ENCODE measurements at places on chromosomes 4 and X. TPM values are rescaled to one million over a fixed set of nuclear protein-coding genes. Genes with fewer than 3 reads are reported as not detected.

The CXCL1 gene
- 1.3 TPM for total RNA-seq

The ZFP92 gene
- 0.65 TPM for total RNA-seq

The TRAM1L1 gene
- 0.57 TPM for total RNA-seq

DNA sequence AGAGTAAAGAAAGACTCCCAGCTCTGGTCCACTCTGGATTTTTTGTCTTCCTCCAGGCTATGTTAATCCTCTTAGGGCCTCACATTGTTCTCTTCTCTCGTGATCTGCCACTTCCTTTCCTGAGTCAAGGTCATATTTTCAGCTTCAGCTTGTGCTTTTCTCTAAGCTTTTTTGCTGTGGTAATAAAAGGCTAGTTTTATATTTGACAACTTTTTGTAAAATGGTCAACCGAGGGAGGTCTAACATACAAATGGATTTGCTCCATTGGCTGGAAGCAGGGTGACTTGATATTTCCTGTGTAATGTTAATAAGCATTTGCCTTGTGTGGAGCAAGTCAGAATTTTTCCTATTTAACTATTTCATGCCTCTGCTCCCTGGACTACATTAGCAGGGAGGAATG is 239.7 kb downstream of the RAB28 start:
- no peak for DNase-seq

- no peak for DNase-seq
These were observed 1.1 kb downstream of the DCK start for GRCh38 chr4:70994387-70995099.

- DNase-seq, result no peak
These were observed 234.0 kb downstream of the OPHN1 start for GRCh38 chrX:68199062-68199848.

- DNase-seq, result no peak
These were observed 2.7 kb upstream of the ATP10D start for GRCh38 chr4:47482326-47482725.

GRCh38 chr4:51906167-51906958 is 63.4 kb downstream of the DCUN1D4 start:
- no peak for DNase-seq

DNA sequence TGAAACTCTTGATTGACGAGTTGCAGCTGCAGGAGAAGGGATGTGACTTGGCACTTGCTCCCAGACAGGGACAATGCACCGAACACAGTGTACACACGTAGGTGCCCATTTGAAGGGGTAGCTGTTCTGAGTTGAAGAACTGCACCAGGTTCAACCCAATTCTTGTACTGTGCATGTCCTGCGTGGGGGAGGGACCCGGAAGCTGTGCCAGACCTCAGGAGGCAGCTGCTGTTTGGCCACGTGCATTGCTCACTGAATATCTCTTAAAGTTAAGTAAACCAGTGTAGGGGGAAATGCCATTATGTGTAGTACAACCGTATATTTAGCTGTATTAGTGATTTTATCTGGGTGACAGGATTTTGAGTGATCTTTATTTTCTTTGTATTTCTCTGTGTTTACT is 12.0 kb upstream of the RBBP7 start:
- no peak for DNase-seq

GRCh38 chrX:49155900-49156837 is 6.4 kb upstream of the MAGIX start:
- DNase-seq, result peak; percentile 95

DNA sequence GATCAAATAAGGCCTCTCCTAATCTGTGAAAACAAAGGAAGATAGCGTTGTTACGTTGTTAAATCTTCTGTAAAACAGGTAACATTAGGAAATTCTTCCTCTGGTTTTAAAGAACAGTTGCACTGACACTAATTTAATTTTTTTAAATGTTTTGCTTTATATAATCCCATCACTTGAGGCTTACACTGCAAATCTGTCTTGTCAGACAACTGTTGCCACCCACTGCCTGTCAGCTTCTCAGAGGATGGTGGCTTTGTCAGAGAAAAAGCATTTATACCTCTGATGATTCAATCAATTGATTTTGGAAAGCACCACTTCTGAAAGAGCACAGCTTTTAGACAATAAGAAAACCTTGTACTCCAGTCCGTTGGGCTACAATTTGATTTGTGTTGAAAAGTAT is 799.1 kb downstream of the FSTL5 start:
- DNase-seq, result no peak

Data from Right ventricle myocardium inferior (tissue), 1 donor.